PC-9 (cell line): ENCODE measurements at places on chromosomes 16 and 17. TPM values are rescaled to one million over a fixed set of nuclear protein-coding genes. Genes with fewer than 3 reads are reported as not detected.

- no peak for DNase-seq
Measured at GRCh38 chr16:14240219-14240843, 169.2 kb downstream of the MRTFB start.

DNA sequence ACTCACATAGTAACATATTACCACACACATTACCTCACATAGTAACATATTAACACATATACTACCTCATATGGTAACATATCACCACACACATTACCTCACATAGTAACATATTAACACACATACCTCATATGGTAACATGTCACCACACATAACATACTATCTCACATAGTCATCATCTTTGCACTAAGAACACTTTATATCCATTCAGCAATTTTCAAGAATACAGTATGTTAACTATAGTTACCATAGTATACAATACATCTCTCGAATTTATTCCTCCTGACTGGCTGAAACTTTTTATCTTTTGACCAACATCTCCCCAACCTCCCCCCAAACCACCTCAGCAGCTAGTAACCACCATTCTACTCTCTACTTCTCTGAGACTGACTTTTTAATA is 7.6 kb downstream of the NUDT7 start:
- no peak for DNase-seq

- DNase-seq = no peak
Measured at GRCh38 chr17:80256034-80256350, 4.7 kb upstream of the RNF213 start.

- no peak for DNase-seq
Measured at GRCh38 chr17:61496174-61496956, 44.1 kb downstream of the TBX4 start.

- DNase-seq = no peak
Measured at GRCh38 chr17:49067163-49067562, 65.4 kb upstream of the B4GALNT2 start.

DNA sequence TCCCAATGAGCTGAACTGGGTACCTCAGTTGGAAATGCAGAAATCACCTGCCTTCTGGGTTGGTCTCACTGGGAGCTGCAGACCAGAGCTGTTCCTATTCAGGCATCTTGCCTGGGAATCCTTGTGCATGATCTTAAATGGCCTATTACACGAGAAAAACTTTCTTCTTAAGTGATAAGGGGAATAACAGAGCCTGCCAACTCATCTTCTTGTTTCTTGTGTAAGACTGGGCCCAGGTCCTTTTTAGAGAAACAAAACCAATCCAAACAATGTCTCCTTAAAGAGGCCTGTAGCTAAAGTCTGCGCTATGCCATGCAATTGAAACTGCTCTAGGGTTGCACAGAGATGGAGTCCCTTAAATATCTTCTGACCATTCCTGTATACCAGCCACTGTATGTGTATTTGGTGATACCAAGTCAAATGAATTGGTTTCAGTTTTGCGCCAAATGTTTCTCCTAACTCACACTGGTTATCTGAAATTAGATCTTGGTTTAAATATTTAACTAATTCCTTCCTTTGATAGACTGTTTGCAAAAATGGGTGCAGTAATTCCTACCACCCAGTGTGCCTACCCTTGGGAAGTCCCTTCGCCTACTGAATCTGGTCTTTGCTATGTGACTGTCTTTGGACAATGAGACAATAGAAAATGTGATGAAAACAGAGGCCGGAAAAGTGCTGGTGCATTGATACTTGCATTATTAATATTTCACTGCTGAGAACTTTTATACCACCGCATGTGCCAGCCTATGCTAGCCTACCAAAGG is 6.5 kb upstream of the CCL23 start:
- no peak for DNase-seq

DNA sequence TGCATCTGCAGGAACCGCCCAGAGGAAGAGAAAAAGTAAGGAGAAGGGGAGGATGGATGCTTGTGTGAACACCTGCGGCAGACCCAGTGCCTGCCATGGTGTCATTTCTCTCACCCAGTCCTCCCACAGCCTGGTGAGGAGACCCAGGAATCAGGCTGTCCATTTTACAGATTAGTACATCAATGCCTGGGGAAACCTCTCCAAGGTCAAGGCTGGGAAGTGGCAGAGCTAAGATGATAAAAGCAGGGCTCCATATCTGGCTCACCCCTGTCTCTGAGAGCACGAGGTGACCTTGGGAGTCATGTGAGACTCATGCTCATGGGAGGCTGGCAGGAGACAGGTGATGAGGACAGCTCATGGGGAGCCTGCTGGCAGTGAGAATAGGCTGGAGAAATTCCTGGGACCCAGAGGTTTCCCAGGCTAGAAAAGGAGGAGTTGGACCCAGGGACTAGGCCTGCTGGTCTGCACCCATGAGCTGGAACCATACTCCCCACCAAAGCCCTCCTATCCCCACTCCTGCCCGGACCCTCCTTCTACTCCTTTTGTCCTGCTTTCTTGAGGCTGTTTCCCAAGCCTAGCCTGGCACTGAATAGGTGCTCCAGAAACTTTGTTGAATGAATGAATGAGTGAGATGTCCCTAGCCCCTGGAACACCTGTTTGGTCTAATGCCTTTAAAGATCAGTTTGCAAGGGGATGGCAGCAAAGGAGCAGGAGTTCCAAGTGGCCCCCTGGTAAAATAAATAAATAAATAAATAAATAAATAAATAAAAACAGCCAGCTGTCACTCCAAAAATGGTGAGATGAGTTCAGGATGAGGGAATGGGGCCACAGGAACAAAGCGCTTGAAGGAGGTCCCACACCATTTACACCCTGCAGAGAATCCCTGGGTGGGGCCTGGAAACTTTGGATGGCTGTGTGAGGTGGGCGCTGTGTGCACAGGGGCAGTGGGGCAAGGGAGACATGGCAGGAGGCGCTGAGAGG is 1.6 kb downstream of the ZNF629 start:
- no peak for DNase-seq

DNA sequence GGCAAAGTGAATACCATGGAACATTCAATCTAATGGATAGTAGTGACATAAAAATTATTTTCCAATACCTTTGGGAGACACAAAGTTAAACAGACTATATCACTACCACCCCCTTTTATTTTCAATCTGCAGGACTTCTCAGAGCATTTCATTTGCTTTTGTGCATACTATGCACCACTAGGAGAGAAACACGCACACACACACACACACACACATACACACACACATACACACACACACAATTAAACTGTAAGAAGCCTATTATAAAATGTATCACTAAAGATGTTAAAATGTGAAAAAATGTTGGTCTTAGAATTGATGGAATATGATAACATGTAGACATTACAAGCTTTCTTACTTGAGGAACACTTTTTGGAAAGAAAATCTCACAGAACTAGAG is 331.4 kb downstream of the CA10 start:
- no peak for DNase-seq

- DNase-seq = no peak
Measured at GRCh38 chr16:81601601-81602255, 157.1 kb downstream of the CMIP start.

- DNase-seq = no peak
Measured at GRCh38 chr17:63523253-63523855, at the start of gene KCNH6. Gene KCNH6 (plus strand): TSS chr17:63523358. CDS start chr17:63523414, 56 bp downstream.

DNA sequence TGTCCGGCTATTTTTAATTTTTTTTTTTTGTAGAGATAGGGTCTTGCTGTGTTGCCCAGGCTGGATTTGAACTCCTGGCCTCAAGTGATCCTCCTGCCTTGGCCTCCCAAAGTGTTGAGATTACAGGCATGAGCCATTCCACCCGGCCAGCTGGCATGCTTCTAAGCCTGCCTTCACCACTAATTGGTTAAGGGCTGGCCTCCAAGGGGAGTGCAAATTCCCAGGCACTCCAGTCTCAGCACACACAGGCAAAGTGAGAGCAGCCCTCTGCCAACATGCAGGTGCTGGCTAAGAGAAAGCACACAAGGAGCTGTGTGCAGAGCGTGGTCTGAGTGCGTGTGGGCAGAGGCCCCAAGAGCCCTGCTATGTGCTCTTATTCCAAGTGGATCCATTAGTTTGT is 149.8 kb upstream of the HS3ST2 start:
- no peak for DNase-seq

- no peak for DNase-seq
Measured at GRCh38 chr16:85570735-85571562, 42.2 kb upstream of the GSE1 start.

- no peak for DNase-seq
Measured at GRCh38 chr17:75061618-75062017, 14.6 kb downstream of the KCTD2 start.

DNA sequence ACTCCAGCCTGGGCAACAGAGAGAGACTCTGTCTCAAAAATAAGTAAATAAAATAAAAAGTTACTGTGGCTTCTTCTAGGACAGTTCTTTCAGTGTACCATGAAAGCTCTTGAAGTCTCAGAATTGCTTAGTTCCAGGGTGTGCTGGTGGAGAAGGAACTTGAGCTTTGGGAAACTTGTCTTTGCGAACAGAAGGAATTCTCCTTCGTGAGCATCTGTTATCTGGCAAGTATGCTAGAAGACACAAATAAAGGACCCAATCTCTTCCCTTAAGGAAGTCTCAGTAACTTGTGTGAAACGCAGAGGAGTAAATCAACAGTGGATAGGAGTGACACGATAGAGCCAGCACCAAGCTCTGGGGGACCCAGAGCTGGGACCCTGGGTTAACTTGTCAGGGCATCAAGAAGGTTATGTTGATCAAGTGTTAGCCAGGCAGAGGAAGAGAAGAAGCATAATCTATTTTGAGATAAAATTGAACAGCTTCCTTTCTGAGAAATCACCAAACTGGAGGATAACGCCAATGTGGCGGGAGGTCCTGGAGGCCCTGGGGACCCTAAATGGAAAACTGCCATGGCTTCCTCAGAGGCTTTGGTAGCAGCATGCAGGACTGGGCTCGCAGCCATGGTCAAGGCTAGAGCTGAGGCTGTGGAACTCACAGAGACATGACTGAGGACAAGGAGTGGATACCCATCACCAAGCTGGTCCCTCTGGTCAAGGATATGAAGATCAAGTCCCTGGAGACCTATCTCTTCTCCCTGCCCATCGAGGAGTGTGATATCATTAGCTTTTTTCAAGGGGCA is 72.1 kb upstream of the HAS3 start:
- DNase-seq = no peak

DNA sequence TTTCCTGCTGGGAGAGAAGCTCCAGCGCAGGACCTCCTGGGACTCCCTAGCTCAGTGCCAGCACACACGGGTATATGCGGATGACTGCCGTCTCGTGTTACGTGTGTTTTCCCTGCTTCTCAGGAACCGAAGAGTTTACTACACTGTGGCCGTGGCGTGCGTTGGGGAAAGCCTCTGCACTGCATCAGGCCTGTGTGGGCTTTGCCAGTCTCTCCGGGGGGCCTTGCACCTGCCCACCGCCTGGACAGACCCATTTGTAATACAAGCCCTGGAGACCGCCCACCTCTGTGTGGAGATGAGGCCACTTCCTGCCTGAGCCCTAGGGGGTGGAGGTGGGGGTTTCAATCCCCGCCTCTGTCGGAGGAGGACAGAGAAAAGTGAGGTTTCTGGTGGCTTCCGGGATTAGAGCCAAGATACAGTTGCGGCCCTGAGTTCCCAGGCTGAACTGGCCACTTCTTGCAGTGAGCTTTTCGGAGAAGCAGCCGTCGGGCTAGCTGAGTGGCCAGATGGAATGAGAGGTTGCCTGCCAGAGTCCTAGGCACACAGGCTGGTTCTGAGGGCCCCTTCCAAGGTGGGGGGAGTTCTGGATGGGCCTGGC is 43.4 kb upstream of the GSE1 start:
- DNase-seq = no peak

GRCh38 chr17:78332991-78333390 is 26.9 kb downstream of the SOCS3 start:
- no peak for DNase-seq

- peak; percentile 80 for DNase-seq
Measured at GRCh38 chr16:89599451-89599858, 14.0 kb upstream of the DPEP1 start.

GRCh38 chr17:68195667-68196393 is 52.0 kb upstream of the AMZ2 start:
- DNase-seq = peak; percentile 26

GRCh38 chr17:21476867-21477266 is 100.7 kb downstream of the KCNJ12 start:
- DNase-seq = no peak

GRCh38 chr16:89005201-89006035 is 28.4 kb upstream of the CBFA2T3 start:
- DNase-seq = no peak

- no peak for DNase-seq
Measured at GRCh38 chr16:17343028-17343427, 127.7 kb downstream of the XYLT1 start.

DNA sequence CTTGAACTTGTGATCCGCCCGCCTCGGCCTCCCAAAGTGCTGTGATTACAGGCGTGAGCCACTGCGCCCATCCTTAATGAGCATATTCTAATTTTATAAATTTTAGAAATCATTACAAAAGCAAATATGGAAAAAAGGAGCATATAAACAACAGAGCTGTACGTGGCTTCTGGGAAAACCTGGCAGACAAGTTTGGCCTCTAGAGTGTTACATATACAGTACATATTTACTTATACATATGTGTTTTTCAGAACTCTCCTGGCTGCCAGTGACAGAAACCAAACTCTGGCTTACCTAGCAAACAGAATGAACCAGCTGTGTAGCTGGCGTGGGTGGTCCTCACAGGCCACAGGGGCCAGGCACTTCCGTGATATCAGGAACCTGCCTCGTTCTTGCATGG is 10.1 kb downstream of the DRC3 start:
- DNase-seq = no peak

GRCh38 chr16:48277158-48277557 is 29.8 kb upstream of the ABCC11 start:
- no peak for DNase-seq

- no peak for DNase-seq
Measured at GRCh38 chr17:51428668-51429495, 168.5 kb downstream of the UTP18 start.

- peak; percentile 47 for DNase-seq
Measured at GRCh38 chr16:17633181-17633951, 162.6 kb upstream of the XYLT1 start.

GRCh38 chr17:78154903-78155811 is 9.0 kb downstream of the C17orf99 start:
- DNase-seq = no peak

GRCh38 chr16:12210925-12211869 is 234.7 kb downstream of the SNX29 start:
- DNase-seq = no peak

DNA sequence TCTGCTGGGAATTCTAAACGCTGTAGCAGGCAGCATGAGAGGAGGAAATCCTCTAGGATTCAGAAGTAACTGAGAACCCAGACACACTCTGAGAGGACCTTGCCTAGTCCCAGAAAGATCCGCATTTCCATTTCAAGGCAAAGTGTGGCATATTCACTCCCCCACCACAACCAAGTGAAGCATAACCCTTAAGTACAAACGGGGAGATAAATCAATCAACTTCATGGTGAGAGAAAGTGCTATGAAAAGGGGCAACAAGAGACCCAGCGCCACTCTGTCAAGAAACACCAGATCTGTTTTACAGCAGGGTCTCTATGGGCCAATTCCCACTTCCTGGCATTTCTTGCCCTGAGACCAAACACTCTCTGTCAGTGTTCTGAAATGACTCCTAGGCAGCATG is 68.3 kb downstream of the SMG6 start:
- no peak for DNase-seq

GRCh38 chr16:80346111-80346632 is 194.6 kb upstream of the DYNLRB2 start:
- no peak for DNase-seq

Gene UMOD
- total RNA-seq = not detected in 2 replicates

Gene MYOCD
- total RNA-seq = not detected in 2 replicates

Gene KRT25
- not detected in 2 replicates for total RNA-seq

Gene CDRT15
- total RNA-seq = not detected in 2 replicates

Gene CTRB1
- not detected in 2 replicates for total RNA-seq

Gene C16orf54
- not detected in 2 replicates for total RNA-seq

Gene TNFRSF13B
- not detected in 2 replicates for total RNA-seq

Gene MEAK7
- 73.4 and 74.6 TPM in 2 replicates for total RNA-seq

Gene GRAPL
- 0.37 TPM in 1 of 2 replicates, not detected in the other for total RNA-seq

Gene ZMYND15
- 2.3 and 5.4 TPM in 2 replicates for total RNA-seq
